ENCODE measurements at places on chromosomes 4 and X.
A peak's percentile ranks its signal among the peaks of the same experiment; 100 is the strongest.

DNA sequence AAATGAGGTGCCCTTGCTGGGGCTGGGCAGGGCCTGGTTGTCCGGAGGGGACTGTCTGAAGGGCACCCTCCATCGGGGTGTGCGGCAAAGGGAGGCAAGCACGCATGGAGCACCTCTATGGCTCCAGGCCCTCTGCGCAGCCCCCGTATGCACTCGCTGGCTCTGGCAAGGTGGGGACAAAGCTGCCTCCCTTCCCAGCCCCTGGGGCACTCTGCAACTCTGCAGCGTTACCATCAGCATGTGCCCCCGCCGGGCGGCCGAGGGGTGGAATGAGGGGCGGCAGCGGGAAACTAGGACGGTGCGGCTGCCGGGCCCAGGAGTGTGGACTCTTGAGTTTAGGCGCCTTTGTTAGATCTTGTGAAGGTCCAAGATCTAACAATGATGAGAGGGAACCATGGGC is 26.4 kb downstream of the TRMT44 start:
- no peak for DNase-seq

DNA sequence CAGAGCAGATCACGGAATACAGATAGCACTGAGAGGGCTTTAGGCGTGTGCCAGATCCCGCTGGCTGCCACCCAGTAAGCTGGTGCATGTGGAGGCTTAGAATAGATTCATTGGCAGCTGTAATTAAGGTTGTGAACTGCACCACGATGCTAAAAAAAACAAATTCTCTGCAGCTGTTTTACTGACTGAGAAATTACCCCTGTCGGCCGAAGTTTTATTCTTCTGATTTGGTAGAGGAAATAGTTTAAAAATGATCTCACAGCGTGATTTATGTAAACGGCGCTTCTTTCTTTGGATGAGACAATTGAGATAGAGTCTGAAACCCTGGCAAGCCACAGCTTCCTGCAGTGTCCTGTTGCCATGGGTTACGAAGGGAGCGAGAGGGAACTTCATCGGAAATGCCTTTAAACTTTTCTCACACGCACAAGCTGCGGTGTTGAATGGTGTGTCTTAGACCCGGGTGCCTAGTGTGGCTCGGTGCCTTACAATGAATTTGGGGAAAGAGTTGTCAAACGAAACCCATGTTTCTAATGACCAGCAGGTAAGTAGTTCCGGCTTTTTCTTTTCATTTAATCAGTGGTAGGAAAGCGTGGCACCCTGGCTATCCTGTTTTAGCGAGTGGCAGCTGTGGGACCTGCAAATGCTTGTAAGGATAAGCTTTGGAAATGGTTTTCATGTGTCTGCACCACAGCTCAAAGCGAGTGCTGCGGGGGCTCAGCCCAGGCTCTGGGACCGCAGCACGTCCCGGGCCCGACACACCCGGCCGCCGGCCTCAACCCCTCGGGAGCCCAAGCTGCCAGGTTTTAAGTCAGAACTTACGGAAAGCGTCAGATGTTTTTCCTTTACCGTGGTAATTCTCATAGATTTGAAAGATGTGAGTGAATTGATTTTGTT is 71.7 kb upstream of the HGFAC start:
- peak; percentile 95 for DNase-seq

GRCh38 chr4:89416960-89417359 is 109.4 kb upstream of the GPRIN3 start:
- DNase-seq: no peak

- DNase-seq: no peak
Measured at GRCh38 chrX:115957862-115958490, 212.6 kb upstream of the AGTR2 start.

DNA sequence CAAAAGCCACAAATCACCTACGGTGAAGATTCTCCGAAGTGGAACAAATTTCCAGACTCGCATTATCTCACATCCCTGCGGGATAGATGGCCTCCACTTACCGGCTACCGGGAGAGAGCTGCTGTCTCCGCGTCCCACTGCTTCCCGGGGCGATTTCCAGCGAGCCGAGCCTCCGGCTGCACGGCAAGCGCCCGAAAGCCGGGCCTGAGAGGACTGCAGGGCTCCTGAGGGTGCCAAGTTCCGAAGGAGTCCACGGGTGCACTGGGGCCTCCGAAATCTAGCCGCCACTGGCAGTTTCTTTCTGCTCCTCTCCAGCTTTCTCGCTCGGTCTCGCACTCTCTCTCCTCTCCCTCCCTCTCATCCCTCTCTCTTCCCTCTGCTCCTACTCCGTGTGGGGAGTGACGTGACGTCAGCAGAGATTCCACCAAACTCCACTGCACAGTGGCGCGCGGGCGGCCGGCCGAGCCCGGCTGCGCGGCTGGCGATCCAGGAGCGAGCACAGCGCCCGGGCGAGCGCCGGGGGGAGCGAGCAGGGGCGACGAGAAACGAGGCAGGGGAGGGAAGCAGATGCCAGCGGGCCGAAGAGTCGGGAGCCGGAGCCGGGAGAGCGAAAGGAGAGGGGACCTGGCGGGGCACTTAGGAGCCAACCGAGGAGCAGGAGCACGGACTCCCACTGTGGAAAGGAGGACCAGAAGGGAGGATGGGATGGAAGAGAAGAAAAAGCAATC is 14.0 kb upstream of the PITX2 start:
- DNase-seq: no peak

GRCh38 chr4:89048906-89049601 is 7.9 kb downstream of the FAM13A start:
- DNase-seq: no peak

DNA sequence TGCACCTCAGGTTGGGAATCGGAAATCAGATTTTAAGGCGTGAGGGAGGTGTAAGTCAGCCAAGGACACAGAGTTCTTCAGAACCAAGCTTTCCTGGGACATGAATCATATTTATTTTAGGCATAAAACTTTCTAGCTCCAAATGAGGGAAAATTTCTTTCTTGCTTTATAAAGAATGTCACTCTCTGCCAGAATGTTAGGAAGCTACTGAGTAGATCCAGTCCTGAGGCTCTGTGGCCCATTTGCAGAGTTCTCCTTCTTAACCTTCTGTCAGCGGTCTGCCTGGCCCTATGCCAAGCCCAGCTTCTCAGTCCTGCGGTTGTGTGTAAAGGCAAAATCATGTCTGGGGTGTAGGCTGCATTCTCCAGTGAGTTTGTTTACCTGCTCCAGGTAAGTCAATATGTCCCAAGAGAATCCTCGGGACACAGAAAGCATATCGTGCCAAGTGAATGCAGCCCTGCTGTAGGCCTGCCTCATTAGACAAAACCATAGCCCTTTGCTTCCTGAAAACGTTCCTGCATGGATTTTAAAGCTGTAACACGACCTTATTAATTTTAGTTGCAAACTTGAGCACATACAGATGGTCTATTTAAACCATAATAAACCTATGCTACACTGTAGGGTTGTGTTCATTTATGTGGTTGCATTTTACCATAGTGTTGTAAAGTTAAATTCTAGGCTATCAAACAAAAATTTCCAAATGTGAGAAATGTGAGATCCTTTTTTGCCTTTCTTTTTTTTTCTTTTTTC is 29.2 kb upstream of the CCNI start:
- DNase-seq: peak; percentile 18

DNA sequence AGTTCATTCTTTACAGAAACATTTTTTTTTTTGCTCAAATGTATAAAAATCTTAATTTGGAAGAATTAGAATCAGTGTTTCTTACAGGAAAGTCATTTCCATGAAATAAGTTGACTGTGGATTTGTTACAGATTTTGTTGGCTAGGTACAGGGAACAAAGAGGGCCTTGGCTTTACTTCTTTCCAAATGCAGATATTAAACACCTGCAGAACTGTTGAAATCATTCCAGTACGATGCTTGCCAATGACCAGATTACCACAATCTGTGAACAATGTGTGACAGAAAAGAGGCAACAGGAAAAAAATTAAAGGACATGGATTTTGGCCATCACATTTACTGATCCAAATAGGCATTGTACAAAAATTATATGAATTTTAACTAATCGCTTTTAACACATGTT is 70.8 kb downstream of the ANXA10 start:
- DNase-seq: no peak

DNA sequence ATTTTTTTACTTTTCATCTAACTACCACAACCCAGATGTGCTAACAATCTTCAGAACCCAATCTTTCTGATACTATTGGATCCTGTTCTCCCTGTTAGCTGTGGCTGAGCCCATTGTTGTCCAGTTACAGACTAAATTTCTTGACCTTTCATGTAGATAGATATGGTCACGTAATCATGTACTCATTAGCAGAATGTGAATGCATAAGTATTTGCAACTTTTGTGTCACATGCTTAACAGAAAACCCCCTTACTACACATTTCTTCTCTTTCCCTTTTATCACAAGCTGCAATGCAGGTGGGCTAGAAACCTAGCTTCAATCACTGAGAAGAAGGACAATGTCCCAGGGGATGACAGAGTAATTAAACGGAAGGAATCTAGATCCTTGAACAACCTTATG is 13.1 kb upstream of the FAM13A start:
- DNase-seq: no peak
